Uterus (tissue), 4 donors: ENCODE measurements at places on chromosomes 7 and 10. TPM values are rescaled to one million over a fixed set of nuclear protein-coding genes. Genes with fewer than 3 reads are reported as not detected.

Gene OPALIN
- not detected for total RNA-seq

DNA sequence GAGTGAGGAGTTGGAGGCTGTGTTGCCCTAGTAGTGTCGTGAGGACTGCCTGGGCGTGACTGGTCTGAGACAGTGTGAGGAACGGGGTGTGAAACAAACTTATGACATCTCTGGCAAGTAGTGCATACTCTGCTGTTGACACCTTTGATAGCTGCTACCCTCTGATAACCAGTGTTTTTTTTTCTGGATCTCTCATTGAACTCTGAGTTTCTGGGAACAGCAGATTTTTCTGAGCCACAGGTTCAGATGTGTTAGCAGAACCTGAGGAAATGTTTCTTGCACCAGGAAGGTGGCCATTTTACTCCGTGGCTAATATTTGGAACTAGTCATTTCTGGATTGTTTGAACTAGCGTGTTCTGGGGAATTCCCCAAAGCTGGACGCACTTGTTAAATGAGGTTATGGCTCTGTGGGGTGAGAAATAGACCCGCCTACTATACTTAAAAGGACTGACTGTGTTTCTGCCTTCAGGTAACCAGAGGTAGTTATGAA is 52.9 kb downstream of the AUTS2 start:
- no peak for DNase-seq

DNA sequence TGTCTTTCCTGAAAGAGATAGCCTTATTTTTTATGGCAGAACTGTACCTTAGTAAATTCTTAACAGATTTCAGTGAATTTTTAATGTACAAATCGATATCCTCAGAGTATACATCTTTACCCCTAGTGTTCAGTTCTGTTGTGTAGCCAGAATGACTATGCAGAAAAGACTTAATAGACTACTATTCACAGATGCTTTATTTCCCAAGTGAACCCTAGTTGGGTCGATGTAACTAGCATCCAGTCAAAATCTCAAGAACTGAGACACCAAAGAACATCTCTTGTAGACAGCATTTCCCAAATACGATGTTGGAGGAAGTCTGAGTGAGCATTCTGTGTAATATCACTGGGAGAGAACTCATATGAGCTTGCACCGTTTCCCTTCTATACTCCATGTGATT is 1.5 kb downstream of the AKR1C3 start:
- DNase-seq: no peak

Gene MBL2
- total RNA-seq: not detected

- DNase-seq: no peak
Measured at GRCh38 chr7:18772567-18772965, 277.0 kb downstream of the HDAC9 start.

DNA sequence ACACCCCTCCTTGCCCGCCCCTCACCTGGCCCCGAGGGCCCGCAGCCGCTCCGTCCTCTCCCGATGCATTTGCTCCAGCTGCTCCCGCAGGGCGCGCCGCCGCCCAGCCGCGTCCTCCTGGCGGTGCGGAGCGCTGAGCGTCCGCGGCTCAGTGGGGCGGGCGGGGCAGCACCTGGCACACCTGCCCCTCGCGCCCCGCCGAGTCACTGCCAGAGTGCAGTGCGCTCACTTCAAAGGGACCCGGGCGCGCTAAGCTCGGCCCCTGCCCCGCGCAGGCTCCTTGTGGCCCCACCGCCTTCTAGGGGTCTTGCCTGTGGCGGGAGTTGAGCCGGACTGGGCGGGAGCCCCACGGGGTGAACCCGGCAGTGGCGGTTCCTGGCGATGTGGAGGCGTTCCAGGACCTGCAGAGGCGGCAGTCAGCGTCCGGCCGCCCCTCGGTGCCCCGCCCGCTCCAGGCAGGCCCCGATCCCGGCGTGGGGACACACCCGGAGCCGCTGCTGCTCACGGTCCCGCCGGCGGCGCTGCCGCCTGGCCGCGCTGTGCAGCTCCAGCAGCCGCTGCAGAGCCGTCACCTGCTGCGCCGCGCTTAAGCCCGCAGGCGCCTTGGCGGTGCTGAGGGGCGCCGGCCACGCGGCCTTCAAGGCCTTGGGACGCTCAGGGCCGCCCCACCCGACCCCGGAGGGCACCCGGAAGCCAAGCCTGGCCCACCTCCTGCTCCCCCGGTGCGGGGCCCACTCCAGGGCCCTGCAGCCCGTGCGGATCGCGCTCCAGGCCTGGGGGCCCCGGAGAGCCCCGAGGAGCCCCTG is 6.7 kb downstream of the ATP6V1F start:
- DNase-seq: peak; percentile 45

GRCh38 chr7:93992421-93993110 is 11.6 kb downstream of the BET1 start:
- no peak for DNase-seq

DNA sequence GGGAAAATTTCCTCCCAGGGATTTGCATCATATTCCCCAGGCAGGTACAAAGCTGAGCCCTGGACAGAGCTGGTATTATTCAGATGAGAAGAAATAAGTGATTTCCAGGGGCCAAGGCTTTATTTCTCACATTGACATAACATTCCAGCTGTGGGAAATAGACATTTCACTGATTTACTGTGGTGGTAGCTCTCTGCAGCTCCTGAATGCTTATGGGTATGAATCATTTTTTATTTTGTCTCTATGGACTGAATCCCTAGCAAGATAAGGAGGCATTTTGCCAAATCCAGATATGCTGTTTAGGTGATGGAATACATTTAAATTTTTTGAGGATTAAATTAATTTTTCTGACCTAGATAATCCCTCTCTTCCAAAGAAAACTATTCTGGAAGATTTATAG is 97.9 kb downstream of the MTPN start:
- no peak for DNase-seq

GRCh38 chr7:23405240-23405618 is 65.1 kb downstream of the IGF2BP3 start:
- DNase-seq: no peak

- DNase-seq: no peak
Measured at GRCh38 chr7:14842523-14842922, 60.0 kb downstream of the DGKB start.

- no peak for DNase-seq
Measured at GRCh38 chr10:110667620-110668343, 23.6 kb downstream of the RBM20 start.

- DNase-seq: no peak
Measured at GRCh38 chr10:58888957-58889356, 287.5 kb upstream of the PHYHIPL start.

DNA sequence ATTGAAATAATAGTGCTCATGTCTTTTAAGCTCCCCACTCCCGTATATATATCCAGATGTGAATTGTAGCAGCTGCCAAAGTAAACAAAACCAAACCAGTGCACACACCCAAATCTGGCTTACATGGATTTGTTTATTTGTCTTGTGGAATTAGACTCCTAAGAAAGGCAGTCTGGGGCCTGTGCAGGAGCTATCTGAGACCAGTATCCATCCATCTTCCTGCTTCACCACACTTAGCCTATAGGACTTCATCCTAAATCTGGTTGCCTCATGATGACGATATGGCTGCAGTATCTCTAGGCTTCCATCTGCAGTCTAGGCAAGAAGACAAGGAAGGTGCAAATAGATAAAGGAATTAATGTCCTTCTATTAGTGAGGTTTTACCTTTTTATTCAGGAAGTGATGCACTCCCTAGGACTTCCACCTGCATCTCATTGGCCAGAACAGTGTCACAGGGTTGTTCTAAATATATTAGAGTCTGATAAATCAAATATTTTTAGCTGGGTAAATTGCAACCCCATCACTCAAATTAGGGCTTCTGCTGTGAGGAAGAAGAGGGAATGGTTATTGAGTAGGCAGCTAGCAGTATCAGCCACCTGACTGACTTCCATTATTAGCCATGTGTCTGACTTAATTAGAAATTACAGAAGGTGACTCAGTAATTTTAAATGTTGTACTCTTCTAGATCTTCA is 6.0 kb downstream of the WIPF3 start:
- no peak for DNase-seq

GRCh38 chr7:150339409-150339809 is 2.0 kb downstream of the RARRES2 start:
- no peak for DNase-seq

GRCh38 chr7:37068038-37068437 is 343.7 kb upstream of the AOAH start:
- DNase-seq: no peak

Gene ABCB1
- 21.2 TPM for total RNA-seq

- no peak for DNase-seq
Measured at GRCh38 chr10:16945593-16945992, 128.4 kb upstream of the RSU1 start.

Gene ZNF804B
- not detected for total RNA-seq

GRCh38 chr7:27952456-27953285 is 212.7 kb downstream of the TAX1BP1 start:
- DNase-seq: no peak

Gene SFTPA1
- not detected for total RNA-seq

DNA sequence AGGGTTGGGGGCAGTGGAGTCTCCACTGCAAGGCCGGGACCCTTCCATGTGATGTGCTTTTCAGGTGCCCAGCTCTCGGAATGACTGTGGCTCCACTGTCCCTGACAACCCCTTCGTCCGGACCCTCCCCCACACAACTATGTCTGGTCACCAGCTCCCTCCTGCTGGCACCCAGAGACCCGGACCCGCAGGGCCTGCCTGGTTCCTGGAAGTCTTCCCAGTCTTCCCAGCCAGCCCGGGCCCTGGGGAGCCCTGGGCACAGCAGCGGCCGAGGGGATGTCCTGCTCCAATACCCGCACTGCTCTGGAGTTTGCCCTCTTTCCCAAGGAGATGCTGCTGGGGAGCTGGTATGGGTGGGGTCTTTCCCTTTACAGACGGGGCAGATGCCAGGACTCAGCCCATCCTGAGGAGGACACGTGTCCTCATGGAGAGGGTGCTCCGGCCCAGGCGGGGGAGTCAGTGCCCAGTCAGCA is 5.5 kb downstream of the ATP6V0E2 start:
- DNase-seq: no peak

Gene VSIR
- total RNA-seq: 18.9 TPM

- DNase-seq: no peak
Measured at GRCh38 chr7:30850426-30850825, 61.2 kb upstream of the AQP1 start.

Gene HOXA10
- 50.0 TPM for total RNA-seq

Gene CALHM3
- not detected for total RNA-seq

Gene DGKI
- 2.9 TPM for total RNA-seq

GRCh38 chr7:12389089-12389700 is 14.5 kb downstream of the VWDE start:
- DNase-seq: no peak

- no peak for DNase-seq
Measured at GRCh38 chr10:73156054-73156453, 11.8 kb downstream of the ECD start.

Gene CNPY4
- total RNA-seq: 53.6 TPM

Gene PIP
- not detected for total RNA-seq

- no peak for DNase-seq
Measured at GRCh38 chr10:86878983-86879713, 78.3 kb downstream of the MMRN2 start.

Gene HYAL4
- not detected for total RNA-seq

DNA sequence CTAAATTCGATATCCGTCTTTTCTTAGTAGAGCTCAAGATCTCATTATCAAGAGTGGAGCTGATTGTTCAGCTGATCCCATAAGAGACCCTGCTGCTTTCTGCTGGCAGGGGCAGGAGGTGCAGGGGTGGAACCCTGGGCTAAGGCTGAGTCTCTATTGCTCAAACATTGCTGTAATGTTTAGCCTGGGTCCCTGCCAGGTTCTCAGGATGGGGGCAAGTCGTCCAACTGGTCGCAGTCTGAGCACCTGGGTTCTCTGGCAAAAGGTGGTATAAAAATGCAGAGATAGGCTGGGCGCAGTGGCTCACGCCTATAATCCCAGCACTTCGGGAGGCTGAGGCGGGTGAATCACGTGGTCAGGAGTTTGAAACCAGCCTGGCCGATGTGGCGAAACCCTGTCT is 62.0 kb upstream of the NRBF2 start:
- DNase-seq: no peak

Gene CPN1
- total RNA-seq: not detected

Gene RADIL
- 8.3 TPM for total RNA-seq

Gene TWNK
- 0.51 TPM for total RNA-seq

DNA sequence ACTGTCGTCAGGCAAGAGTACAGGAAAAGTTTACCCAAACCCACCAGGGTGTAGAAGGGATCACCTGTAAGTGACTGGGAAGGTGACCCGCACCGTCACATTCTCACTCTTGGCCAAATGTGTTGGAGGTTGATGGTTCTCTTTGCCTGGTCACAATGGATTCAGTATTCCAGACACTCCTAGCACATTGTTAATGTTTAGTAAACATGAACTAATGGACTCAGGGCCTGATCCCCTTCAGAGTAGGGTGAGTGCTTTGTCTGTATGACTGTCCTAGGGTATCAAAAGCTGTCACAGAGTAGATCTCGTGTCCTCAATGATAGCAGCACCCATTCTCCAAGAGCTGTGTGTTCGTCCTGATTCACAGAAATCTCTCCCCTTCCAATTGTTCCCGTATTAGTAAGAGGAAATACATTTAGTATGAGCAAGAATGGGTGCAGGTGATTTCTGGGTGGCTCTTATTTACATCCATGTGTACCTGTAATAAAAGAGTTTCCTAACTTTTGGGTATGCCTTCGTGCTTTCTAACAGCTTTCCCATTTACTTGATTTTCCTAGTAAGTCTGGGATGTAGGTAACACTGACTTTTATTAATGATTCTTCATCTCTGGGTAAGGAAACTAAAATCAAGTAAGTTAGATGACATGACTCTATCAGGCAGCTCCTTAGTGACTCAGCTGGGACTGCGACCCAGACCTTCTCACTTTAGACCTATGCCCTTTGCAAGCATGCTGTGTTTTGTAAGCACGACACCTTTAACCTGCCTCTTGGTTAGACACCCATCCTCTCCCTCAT is 4.7 kb downstream of the EEPD1 start:
- DNase-seq: no peak

Gene FOXK1
- total RNA-seq: 31.2 TPM

Gene ZPBP
- total RNA-seq: not detected

Gene ZEB1
- total RNA-seq: 193 TPM

Gene HECW1
- total RNA-seq: 0.28 TPM

GRCh38 chr7:2278026-2278425 is 36.0 kb downstream of the NUDT1 start:
- no peak for DNase-seq

GRCh38 chr7:144835652-144836544 is at the start of gene TPK1:
Gene TPK1, minus strand, starts transcription at chr7:144836053. Its CDS starts 451 bp downstream, at chr7:144835602.
- peak; percentile 90 for DNase-seq

- no peak for DNase-seq
Measured at GRCh38 chr10:6175329-6176055, 27.2 kb upstream of the PFKFB3 start.

Gene CYP26A1
- total RNA-seq: not detected

Gene JMJD1C
- total RNA-seq: 127 TPM
